ENCODE measurements at places on chromosomes 12 and 14.

DNA sequence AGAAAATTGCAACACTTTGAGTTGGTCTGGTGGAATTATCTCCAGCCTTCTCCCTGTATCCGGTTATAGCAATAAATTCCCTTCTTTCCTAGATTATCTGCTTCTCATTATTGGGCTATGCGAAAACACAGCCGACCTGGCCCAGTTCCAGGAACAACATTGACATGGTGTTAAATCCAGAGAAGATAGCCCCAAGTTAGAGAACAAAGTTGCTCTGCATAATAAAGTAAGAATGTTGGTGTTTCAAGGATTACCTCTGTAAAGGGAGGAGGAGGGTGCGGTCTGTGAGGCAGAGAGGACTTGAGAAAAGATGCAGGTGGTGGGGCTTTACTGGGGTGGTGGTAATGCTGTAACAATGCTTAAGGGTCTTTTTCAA, 12.1 kb downstream of the TCL1A start:
- DNase-seq: no peak

DNA sequence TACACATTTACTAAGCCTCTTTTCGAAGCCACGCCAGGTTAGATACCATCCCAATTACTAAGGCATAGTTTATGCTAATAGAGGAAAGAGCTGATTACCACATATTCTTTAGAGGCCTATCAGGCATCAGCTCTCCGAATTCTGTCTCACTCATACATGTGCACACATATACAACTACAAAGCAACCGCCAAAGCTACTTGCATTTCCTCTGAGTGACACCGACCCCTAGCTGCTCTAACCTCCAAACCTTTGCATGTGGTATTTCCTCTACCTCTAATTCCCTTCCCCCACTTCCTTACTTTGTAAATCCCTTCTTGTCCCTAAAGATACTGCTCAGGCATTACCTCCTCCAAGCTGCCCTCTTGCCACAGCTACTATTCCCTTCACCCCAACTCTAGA, 107.2 kb downstream of the DUSP6 start:
- no peak for DNase-seq

DNA sequence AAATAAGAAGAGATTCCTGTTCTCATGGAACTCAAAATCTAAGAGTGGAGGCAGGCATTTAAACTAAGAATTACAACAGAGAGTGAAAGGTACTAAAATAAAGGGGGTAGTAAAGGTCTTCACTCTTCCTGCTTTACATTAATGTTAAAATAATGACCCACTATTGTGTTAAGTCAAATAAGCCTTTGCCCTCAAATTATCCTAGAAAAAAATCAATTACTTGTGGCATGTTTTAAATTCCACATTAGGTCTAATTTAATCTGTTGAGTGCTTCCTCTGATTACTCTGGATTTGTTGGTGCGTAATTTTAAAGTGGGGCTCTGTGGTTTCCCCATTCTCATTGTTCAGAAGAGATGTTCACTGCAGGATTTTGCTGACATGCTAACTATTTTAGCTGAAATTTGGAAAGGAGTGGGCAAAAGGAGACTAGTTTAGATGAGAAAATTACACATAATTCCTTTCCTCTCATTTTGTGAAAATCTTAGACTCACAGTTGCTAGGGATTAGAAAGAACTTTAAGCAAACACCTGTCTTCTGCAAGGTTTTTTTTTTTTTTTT, 35.5 kb downstream of the BTG1 start:
- DNase-seq: no peak

DNA sequence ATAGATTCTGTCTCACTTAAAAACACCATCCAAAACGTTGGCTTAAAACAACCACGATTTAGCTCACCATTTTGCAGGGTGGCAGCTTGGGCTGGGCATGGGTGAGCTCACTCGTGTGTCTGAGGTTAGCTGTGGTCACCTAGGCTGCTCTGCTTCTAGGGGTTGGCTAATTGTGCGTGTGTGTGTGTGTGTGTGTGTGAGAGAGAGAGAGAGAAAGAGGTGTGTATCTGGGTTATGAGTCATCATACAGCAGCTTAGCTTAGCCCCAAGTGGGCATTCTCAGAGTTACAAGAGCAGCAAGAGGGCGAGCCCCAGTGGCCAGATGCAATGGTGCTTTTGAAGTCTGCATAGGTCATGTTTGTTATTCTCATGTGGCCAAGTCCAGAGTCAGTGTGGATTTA, 6.0 kb downstream of the FBXW8 start:
- DNase-seq: peak; percentile 38

DNA sequence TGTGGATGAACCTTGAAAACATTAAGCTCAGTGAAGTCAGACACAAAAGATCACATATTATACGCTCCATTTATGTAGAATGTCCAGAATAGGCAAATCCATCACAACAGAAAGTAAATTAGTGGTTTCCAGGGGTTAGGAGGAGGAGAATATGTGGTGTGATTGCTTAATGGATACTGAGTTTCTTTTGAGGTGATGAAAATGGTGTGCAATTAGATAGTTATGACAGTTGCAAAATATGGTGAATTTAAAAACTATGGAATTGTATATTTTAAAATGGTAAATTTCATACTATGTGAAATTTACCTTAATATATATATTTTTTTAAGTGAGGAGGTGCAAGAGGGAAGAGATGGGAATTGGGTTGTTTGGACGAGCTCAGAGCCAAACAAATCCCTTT, 46.3 kb upstream of the KICS2 start:
- DNase-seq: no peak

DNA sequence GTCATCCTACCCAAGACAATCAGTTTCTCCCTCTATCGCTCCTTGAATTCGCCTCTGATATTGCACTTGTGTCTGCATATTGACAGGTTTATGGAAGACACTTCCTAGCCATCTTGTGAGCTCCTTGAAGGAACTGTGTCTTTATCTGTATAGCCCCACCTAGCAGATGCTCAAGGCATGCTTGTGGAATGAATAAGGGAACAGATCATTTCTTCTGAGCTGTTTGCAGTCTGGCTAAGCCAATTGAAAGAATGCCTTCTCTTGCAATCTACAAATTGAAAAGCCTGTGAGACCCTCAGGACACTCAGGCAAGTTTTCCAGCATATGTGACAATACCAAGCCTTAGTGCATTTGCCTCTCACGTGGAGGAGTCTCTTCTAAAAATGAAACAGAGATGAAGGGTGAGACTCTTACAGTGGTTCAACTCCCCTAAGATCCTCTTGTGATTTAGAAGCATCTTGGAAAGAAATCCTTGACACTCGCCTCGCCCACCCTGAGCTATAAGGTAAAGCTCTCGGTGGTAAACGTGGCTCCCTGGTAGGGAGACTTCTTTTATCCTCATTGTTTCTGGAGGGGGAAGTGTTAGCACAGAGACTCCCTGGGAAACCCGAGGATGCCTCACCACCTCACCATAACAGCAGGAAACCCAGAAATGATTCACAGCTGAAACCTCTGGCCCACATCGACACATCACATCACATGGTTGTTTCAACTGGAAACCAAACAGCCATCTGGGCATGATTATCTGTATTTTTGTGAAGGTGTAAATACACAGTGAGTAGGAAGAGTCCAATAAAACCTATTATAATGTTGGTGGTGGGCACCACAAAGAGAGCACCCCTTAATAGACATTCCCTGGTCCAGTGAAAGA, 112.3 kb upstream of the BCL2L14 start:
- DNase-seq: peak; percentile 50

GRCh38 chr12:122013791-122014590, 7.7 kb upstream of the BCL7A start:
- no peak for DNase-seq

DNA sequence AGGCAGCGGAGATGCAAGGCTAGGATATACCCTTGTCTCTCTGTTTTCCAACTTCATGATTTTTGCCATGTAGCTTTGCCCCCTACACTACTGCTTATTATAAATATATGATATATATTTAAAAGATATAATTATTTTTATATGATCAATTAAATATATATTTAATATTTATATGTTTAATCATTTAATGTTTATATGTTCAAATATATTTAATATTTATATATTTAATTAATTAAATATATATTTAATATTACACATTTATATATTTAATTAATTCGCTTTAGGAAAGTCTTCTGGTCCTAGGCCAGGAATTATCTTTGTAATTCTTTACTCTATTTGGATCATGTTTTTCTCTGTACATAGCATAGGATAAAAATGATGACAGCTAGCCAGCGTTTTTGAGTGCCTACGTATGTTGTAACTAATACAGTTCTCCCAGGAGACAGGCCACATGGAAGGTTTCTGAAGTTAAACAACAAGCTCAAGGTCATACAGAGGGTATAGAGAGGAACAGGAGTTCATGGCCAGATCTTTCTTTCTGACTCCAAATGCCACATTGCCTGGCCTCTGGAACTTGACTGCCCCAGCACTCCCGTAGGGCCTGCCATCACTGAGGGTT, 192.5 kb downstream of the KCNA5 start:
- DNase-seq: no peak

GRCh38 chr12:108565146-108565545, 2.8 kb downstream of the ISCU start:
- no peak for DNase-seq

DNA sequence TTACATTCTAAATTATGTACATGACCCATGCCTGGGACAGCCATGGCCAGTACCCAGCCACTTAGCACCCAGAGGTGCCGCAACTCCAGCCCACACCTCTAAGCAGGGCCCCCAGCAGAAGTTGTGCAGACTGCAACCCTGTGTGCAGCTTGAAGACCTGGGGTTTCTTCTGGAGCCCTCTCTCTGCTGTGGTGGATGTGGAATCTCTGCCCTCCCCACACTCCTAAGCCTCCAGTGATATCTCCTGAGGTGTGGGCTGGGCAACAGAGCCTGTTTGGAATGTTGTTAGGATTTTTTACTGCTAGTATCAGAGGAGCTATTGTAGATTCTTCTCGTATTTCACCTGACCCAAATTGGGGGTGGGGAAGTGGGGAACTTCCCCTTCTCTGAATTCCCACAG, 59.4 kb upstream of the TUNAR start:
- DNase-seq: no peak

DNA sequence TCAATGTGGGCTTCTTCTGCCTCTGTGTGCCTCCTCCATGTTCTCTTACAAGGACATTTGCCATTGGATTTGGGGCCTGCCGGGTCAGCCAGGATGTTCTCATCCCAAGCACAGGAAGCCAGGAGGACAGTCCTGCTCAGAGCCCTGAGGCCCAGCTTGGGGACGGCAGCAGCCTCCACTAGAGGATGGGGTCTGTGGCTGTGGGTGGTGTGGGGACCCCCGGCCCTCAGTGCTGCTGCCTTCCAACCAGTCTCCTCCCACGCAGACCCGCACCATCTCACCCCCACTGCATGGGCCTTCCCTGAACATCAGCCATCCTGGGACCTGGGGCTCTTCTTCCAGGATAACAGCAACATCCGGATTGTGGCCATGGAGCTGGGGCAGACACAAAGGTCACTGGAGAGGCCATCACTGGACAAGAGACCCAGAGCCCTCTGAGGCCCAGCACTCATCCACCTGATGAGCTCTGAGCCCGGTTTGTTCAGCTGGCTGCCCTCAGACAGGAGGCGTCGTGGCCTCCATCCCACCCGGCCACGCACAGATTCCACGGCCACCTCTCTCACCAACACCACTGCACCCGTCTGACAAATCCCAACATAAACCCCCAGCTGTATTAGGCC, 56.5 kb upstream of the C14orf180 start:
- DNase-seq: no peak

GRCh38 chr12:18250313-18250916, 10.9 kb upstream of the PIK3C2G start:
- peak; percentile 39 for DNase-seq

DNA sequence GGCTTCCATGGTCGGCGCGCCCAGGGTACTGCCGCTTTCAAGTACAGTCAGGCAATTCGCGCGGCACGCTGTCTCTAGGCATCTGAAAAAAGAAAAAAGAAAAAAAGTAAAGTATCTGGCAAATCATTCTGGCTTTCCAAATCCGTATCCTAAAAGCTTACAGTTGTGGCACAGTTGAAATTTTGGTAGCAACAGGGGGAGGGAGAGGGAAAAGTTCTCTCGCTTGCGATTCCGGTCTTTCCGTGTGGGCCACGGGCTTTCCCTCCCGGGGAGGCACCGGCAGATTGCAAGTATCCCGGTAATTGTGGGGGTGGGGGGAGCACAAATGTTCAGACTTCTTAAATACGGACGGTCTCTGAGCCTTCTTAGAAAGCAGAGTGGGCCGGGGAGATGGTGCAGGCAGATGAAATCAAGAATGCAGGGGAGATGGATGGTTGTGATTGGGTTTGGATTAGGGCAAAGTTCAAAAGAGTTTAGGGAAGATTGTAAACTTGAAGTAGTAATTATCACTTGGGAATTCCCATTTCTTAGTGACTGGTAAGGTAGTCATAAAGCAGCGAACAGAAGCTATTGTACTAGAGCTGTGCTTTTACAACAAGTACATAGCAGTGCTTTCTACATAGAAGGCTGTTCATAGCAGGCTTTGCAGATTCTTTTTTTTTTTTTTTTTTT, 1.2 kb downstream of the SOCS2 start:
- no peak for DNase-seq

DNA sequence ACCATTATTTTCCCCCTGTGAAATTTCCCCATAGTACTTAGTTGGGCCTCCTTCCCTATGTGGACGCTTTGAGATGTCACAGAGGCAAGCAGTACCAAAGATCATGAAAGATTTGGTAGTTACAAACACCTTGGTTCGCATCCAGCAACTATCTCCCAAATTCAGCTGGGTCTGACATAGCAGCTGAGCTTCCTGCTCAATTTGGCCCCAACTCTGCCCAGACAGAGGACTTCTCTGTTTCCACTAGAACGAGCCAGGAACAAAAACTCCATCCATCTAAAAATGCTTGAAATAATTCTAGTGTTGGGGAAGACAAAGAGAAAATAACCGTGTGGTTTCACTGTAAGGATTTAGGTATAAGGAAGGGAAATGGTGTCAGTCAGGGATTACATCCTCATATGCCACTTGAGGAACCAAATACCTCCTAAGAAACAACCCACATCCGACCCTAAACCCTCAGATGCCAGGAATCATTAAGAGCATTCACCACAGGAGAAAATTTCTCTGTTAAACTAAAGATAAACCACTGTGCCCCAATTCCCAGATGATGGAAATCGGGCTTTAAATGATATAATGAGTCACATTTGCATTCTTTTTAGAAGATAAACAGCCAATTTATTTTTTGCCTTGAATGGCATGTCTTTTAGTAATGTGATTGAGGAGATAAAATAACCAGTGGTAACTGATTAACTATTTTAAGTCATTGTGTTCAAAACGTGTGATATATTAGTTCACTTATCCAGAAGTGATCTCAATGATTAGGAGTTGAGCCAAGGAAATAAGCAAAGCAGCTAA, 103.7 kb upstream of the IFNG-AS1 start:
- no peak for DNase-seq

GRCh38 chr12:3896356-3896755, 23.2 kb upstream of the PARP11 start:
- no peak for DNase-seq

DNA sequence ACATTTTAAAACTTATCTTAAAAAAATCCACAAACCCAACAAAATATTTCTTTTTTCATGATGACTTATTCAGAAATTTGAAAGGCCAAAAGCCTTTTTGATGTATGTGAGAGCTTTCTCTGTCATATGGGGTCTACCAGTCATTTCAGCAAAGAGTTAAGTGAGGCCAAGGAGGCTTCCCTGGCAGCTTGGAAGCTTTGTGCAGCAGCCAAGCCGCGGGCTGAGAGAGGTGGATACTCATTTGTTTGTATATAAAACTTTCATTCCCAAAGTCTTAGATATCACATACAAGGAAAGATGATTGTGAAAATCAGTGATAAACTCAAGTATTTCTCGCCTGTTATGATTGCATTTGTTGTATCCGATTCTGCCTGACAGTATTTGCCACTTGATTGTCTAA, 48.5 kb upstream of the RNU6-8 start:
- DNase-seq: no peak

GRCh38 chr12:58980768-58981167, 60.5 kb upstream of the LRIG3 start:
- no peak for DNase-seq

Measured in GM10248 (cell line).